Neural progenitor cell (in vitro differentiated cells): ENCODE measurements at places on chromosomes 7 and 10.
A peak's percentile ranks its signal among the peaks of the same experiment; 100 is the strongest.

DNA sequence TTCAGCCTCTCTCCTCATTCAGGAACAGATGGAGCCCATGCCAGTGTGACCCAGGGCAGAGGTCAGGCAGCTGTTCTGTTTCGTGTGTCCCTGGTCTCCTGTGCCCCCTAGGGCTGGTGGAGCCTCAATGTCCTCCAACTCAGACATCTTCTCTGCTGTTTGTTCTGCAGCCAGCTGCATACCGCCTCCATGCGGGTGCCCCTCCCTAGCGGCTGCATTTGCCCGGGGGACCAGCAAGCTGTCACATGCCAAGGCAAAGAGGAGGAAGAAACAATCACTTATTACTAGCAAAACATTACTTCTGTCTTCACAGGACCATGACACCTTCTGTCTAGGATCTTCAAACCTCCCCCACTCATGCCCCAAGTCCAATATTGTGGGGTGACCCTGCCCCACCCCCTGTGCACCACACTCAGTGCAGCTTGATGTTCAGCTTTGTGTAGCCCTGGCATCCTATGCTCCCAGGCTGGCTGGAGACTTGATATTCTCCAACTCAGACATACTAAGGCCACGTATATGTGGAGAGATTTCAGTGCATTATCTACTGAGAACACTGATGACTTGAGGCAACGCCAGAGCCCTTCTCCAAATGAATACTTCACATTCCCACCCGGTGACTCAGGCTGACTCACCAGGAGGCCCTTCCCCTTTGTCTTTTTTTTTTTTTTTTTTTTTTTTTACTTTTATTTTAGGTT, 188.9 kb downstream of the SKIDA1 start:
- DNase-seq: peak; percentile 34

- DNase-seq: no peak
Observed at GRCh38 chr7:94089806-94090205, 85.7 kb upstream of the BET1 start.

GRCh38 chr10:57964351-57964750, 303.3 kb downstream of the IPMK start:
- no peak for DNase-seq

DNA sequence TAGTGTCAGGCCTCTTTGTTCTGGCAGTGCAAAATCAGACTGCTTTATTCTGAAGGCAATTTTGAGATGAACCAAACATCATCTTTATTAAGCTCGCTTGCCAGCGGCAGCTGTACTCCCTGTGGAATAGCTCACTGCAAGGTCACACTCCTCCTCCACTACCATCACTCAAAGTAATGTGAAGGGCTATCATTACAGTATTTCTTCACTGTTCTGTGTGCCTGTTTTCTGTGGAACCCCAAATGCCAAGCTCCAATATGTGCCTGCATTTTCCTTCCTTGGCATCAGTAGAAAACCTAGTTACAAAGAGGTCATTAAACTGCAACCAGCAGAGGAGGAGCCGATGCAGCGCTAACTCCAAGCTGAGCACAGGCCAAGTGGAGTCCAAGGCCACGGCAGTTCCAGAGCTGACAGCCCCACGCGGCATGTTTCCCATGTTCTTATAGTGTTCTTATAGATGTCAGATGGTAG, 21.4 kb downstream of the BCCIP start:
- no peak for DNase-seq

DNA sequence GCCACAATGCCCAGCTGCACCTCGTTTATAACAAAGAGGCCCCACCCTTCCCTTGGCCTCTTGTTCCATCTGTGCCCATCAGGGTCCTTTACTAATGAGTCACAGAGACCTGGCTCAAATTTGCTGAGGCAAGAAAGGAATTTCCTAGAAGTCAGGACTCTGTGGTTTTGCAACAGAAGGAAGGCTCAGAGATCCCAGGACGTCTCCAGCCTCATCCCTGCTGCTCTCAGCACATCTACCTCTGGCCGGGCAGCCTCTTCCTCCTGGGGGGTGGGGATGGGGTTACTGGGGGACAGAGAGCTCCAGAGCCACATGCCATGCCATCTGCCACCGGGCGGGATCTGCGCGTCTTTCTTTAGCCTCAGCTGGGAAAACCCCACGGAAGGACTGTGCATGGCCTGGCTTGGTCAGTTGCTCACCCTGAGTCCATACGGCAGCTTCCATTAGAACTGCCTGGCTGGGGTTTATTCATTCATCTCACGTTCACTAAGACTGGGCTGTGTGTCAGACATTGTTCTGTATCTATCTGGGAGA, 41.9 kb upstream of the PSMG3 start:
- DNase-seq: no peak

DNA sequence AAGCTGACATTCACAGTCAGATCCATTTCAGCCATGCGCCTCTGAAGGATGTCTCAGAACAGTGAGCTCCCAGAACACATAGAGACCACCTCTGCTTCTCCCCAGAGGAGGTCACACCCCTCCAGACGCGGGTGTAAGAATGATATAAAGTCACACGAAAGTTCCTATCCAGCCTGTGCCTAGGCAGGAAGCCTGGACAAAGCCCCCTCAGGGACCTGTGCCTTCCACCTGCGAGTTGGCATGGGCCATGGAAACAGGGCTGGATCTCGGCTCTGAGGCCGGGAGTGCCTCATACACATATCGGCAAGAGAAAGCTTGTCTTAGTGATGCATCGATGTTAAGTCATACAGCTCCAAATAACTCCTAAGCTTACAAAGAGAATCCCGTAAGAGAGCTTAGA, 5.0 kb downstream of the VIPR2 start:
- DNase-seq: no peak

GRCh38 chr10:29798921-29799690, 164.3 kb upstream of the SVIL start:
- DNase-seq: no peak

GRCh38 chr10:30557884-30558283, 71.7 kb downstream of the LYZL2 start:
- DNase-seq: no peak

DNA sequence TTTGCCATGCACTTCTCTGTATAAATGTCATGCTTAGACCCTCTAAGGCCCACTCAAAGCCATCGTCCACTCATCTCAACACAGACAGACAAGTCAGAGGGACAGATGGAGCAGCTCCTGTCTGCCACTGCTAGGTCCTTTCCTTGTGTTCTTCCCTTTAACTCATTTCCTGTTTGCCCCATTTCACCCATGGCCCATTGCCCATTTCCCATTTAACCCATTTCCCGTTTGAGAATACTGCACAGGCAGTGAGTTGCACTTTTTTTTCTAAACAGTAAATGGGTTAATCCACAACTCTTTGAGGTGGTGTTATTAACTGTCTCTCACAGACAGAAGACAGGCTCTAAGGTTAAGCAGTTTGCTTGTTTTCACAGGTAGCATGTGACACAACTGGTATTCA, 179.3 kb downstream of the NPSR1 start:
- DNase-seq: no peak

DNA sequence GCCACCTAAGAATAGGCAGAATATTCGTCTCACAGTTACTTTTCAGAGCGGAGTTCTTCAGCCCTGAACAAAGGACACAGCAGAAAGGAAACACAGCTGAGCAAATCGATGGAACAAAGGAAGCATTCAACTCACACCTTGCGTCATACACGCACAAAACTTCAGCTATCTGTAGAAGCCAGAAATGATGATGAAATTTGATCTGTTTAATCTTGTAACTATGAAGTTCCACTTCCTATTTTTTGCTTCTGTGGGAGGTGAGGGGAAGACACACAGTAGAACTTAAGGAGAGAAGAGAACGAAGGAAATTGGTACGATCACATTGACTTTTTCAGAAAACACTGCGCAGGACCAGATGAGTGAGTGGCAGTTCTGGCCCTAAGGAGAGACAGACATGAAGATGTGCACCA, 26.2 kb downstream of the FAM171A1 start:
- peak; percentile 33 for DNase-seq
